ENCODE measurements at places on chromosomes 4 and X.
A peak's percentile ranks its signal among the peaks of the same experiment; 100 is the strongest.

DNA sequence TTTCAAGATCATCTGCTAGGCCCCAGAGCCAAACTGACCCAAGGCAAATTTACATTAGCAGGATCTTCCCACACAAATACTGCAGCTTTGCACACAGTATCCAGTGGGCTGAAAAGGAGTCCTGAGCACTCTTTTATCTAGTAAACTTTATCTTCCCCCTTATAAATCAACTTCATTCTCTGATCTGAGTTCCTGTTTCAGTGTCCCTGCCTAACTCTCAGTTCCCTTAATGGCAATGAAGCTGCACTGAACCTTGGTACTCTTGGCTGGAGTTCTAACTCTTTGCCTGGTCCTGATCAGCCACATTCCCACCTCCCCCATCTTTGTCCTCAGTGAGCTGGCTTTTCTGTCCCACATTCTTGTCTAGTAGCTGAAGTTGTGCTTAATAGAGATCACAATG, 37.4 kb downstream of the EDA2R start:
- no peak for DNase-seq

GRCh38 chrX:46712764-46713163, 46.2 kb downstream of the SLC9A7 start:
- peak; percentile 4 for DNase-seq

GRCh38 chr4:182560358-182560757, 317.2 kb downstream of the TENM3 start:
- DNase-seq = peak; percentile 0

DNA sequence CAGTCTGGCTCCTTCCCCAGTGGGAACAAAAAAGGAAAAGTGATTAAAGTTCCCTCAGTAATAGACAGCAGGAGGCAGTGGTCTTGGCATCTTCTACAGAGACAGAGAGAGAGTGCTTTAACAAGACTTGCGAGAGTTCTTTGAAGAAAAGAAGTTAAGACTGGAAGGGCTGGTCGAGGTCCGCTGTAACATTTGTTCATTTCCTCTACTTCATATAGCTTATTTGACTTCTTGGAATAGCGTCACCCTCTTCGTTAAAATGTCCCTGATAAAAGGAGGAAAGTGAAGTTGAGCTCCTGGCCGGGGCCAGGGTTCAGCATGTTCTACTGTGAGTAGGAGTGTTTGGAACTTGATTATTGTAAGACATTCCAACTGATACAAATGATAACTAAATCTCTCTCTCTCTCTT, 179.8 kb downstream of the SLIT2 start:
- peak; percentile 31 for DNase-seq

DNA sequence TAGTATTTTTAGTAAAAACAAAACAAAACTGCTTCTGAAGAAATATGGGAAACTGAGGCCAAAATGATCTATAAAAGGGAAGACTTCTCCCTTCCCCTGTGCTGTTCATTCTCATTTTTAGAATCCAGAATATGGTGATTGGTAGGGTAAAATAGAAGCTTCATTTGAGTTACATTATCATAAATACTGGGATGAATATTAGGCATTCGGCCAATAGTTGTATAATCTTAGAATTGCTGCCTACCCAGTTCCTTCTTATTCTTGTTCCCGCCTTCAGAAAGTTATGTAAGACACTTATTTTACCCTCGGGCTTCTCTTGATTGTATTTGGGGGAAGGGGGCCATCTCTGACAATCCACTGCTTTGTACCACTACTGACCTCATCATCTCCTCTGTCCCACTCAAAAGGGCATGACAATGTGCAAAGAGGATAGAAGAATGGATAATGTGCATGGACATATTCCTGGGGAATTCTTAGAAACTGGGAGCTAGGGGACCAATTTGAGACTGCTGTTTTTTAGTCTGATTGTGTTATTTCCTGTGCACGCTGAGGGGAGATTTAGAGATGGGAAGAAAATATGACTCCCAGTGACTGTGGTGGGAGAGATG, 588 bp downstream of the ART3 start:
- DNase-seq = no peak

DNA sequence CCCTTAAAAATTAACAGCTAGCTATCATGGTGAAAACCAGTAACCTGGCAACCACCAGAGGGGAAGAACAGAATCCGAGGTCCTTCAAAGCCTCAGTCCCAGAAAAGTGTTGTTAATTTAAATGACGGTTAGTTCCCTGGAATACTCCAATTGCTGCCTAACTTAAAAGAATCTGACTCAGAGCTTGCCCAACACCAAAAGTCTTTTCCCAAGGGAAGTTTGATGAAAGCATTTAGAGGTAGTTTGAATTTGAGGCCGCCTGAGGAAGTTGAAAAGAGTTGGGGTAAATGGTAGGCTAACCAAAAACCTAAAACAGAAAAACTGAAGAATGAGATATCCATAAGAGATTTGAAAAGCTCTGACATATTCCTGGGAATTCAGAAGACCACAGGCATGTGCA, 46.6 kb downstream of the IL13RA2 start:
- DNase-seq = no peak

- DNase-seq = peak; percentile 14
Observed at GRCh38 chr4:163707873-163708272, 213.4 kb downstream of the TMA16 start.

DNA sequence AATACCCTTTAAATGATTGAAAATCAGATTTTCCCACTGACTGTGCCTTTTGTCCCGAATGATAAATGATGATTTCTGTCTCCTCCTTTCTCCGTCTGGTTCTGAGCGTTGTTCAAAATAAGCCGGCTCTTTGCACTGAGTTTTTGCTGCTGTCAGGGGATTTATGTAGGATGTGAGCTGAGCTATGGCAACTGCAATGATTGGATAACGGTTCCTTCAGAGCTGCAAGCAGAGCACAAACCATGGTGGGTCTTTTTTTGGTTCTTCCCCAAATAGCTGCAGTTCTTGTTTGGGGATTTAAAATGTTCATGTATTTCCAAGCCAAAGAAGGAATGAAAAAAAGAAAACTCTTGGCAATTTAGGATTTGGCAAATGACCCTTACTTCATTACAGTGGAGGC, 124.5 kb upstream of the CASK start:
- peak; percentile 1 for DNase-seq

DNA sequence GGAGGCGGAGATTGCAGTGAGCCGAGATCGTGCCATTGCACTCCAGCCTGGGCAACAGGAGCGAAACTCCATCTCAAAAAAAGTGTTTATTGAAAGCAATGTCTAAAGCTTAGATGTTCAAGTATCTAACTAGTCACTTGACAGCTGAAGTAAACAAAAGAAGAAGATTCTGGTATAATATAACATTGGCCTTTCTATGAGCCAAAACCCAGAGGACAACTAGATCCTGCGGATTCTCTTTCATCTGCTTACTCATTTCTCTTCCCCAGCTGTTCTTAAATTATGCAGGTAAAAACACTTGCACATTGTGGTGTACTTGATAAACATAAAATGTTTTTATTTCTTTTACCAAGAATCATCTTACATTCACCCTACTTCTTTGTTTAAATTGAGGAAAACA, 24.1 kb upstream of the AREG start:
- no peak for DNase-seq

- DNase-seq = no peak
Observed at GRCh38 chr4:123786163-123786915, 389.7 kb downstream of the SPRY1 start.

DNA sequence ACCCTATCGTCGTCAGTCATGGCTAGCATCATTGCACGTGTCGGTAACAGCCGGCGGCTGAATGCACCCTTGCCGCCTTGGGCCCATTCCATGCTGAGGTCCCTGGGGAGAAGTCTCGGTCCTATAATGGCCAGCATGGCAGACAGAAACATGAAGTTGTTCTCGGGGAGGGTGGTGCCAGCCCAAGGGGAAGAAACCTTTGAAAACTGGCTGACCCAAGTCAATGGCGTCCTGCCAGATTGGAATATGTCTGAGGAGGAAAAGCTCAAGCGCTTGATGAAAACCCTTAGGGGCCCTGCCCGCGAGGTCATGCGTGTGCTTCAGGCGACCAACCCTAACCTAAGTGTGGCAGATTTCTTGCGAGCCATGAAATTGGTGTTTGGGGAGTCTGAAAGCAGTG, 1.6 kb downstream of the ZCCHC12 start:
- no peak for DNase-seq

DNA sequence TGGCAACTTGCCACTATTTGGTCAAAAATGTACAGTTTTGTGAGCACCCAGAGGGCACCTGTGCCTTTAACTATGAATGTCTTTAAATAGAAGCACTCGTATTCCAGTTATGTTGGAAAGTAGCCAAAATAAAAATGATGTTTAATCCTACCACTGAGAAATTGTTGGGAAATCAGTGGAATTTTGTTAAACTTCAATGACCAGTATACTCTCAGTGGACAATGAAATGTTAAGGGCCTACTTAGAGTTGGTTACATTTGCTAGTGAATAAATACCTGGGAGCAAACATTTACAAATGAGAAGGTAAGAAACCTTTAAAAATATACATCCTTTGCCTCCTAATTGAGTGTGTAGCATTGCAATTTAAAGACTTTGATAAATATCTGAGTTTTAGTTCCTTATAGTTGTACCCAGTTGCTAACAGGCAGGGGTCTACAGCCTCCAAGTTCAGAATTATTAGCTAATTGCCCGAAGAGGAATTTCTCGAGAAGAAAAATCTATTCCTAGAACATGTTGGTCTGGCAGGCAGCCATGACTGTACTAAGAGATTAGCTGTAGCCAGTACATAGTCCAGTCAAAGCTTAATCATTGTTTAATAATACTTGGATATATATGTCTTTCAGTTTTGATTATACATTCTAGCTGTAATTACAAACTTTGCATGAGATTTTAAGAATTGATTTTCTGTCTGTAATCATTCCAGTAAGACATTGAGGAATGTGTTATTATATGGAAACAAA, 93.2 kb downstream of the IL1RAPL2 start:
- no peak for DNase-seq

GRCh38 chrX:152642931-152643564, 5.4 kb downstream of the GABRQ start:
- no peak for DNase-seq

DNA sequence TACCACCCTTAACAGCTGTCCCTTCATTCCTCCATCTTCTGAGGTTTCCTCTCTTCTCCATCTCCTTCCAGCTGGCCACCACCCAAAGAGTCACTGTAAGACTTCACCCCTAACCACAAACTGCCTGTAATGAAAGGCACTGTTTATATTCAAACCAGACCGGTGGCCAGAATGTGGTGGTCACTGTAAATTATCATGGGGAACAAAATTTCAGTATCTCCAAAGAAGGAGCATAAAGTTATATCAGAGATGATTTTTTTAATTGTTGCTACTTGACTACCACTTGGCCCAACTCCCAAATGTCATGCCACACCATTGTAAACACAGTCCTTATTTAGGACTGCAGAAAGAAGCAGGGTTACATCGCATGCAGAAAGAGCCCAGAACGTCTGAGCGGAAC, 44.8 kb downstream of the SMARCA1 start:
- no peak for DNase-seq

DNA sequence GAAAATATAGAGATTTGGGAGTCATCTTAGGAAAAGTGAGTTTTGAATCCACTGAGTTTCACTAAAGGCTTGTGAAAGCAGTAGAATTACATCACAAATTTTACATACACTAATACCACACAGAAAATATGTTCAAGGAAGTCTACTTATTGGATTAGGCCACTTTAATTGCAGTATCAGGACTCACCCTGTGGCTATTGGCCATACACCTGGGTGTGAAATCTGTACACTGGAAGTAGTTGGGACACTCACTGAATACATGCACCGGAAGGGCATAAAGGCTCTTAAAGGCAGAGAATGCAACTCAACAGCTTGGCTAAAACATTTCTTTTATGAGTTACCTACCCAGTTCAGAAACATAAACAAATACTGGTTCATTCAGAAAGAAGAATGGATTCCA, 19.8 kb downstream of the MAOB start:
- no peak for DNase-seq

GRCh38 chr4:163330916-163331628, 1.3 kb downstream of the NPY1R start:
- DNase-seq = no peak

GRCh38 chrX:147838465-147839131, 73.1 kb upstream of the FMR1 start:
- DNase-seq = peak; percentile 8

- DNase-seq = peak; percentile 64
Observed at GRCh38 chr4:127479031-127479622, 153.6 kb upstream of the INTU start.

DNA sequence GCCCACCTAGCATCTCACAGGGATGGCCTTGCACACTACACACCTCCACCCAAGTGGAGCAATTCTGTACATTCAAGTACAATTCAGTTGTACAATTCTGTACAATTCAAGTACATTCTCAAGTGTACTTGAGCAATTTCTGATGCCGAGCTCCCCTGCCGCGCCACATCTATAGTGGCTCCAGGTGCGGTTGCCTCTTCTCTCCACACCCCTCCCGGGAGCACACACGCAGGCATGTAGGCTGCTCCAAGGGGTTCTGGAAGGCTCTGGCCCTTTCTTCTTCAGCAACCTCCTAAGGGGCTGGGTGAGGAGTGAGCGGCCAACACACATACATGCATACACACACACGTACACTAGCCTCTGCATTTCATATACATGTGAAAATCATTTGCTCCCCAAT, 18.9 kb upstream of the DUSP9 start:
- DNase-seq = no peak

Measured in NCI-H82 (cell line).